ENCODE measurements at places on chromosomes 11 and 22. TPM values are rescaled to one million over a fixed set of nuclear protein-coding genes. Genes with fewer than 3 reads are reported as not detected.
A peak's percentile ranks its signal among the peaks of the same experiment; 100 is the strongest.

GRCh38 chr11:3003396-3004231 lies 11.5 kb upstream of the NAP1L4 start:
- H3K4me1 ChIP-seq: peaks cover 41% of the 10 kb centered on the region
- H3K4me3 ChIP-seq: no peak overlapping the region
- no peaks in the 10 kb centered on the region for H3K27me3 ChIP-seq
- no peak for DNase-seq

- H3K27ac ChIP-seq: no peak overlapping the region
- H3K4me1 ChIP-seq: no peaks in the 10 kb centered on the region
- no peak for DNase-seq
- no peaks in the 10 kb centered on the region for H3K27me3 ChIP-seq
These were observed 655.1 kb upstream of the ARHGAP42 start for GRCh38 chr11:100031973-100032372.

- H3K4me3 ChIP-seq: no peak overlapping the region
- H3K4me1 ChIP-seq: peaks cover 33% of the 10 kb centered on the region
- no peak overlapping the region for H3K27ac ChIP-seq
- H3K27me3 ChIP-seq: no peaks in the 10 kb centered on the region
- DNase-seq: no peak
These were observed 6.2 kb upstream of the PIM3 start for GRCh38 chr22:49954354-49954753.

DNA sequence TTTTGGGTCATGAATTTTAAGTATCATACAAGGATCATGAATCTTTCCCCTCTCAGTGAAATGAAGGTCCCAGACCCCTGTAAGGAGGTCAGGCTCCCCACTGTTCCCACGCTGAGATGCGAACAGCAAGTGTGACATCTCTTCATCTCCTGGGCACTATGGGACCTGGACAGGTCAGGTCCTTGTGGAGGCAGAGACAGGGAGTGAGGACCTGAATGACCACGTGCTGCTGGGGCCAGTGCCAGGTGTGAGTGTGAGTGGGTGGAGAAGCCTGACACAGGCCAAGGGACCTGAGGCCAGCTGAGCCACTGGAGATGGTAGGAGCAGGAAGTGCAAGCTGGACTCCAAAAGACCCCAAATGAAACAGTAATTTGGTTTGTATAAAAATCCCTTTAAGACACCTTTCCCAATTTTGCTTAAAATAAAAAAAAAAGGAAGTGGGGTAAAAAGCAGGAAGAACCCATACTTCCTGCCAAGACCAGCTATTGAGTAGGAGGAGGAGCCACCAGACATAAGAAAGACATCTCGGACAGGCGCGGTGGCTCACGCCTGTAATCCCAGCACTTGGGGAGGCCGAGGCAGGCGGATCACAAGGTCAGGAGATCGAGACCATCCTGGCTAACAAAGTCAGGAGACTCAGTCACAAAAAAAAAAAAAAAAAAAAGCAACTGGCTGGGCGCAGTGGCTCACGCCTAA lies 35.4 kb upstream of the SERPIND1 start:
- peaks cover 28% of the 10 kb centered on the region for H3K36me3 ChIP-seq
- DNase-seq: no peak

DNA sequence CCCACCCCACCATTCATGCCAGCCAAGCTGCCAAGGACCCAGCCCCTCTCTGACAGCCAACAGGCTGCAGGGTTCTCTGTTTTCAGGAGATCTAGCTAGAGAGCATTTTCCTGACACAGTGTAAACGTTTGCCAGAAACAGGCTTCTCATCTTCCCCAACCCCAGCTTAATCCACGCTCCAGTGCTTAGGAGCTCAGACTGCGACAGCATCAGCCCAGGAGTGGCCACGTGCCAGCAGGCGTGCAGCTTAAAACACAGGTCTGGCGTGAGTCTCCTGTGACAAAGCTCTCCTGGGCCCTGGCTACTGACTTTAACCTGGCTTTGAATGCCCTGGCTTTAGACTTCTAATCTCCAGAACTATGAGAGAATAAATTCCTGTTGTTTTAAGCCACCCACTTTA lies 66.6 kb downstream of the GALNT18 start:
- no peak overlapping the region for H3K27ac ChIP-seq
- no peak overlapping the region for H3K4me3 ChIP-seq
- H3K27me3 ChIP-seq: no peaks in the 10 kb centered on the region
- no peaks in the 10 kb centered on the region for H3K36me3 ChIP-seq
- DNase-seq: no peak

DNA sequence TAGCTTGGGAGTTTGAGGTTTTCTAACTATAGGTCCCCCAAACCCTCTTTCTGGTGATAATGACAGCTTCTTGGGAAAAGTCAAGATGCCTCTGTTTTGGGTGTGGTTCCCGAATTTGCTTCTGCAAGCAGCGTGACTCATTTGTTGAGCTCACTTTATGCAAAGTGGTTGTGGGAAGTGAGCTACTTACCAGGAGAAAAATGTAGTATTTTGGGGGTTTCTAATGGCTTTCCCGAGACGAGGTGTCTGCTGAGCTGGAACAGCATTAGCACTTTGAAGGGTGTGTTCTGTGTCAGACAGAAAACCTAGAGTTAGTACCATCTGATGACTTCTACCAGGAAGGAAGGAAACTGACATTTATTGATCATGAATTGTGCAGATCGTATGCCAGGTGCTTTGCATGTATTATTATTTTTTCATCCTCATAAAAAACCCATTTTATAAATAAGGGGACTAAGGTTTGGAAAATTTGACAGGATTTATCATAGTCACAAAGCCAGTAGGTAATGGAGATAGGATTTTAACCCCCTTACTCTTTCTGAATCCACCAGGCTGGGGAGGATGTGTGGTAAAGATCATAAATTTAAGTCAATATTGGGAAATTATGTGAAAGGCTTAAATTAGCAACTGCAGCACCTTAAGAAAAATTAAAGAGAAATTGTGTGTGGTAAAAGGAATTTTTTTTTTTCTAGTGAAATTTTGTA lies 108.8 kb upstream of the CD44 start:
- H3K4me1 ChIP-seq: peaks cover 48% of the 10 kb centered on the region
- no peaks in the 10 kb centered on the region for H3K36me3 ChIP-seq
- peak overlapping the region; percentile 15 for H3K27ac ChIP-seq
- no peaks in the 10 kb centered on the region for H3K27me3 ChIP-seq

GRCh38 chr11:11793073-11793472 lies 48.7 kb upstream of the USP47 start:
- H3K27me3 ChIP-seq: peaks cover 27% of the 10 kb centered on the region
- H3K36me3 ChIP-seq: no peaks in the 10 kb centered on the region
- no peak overlapping the region for H3K4me3 ChIP-seq
- no peak overlapping the region for H3K27ac ChIP-seq
- peaks cover 3% of the 10 kb centered on the region for H3K4me1 ChIP-seq

DNA sequence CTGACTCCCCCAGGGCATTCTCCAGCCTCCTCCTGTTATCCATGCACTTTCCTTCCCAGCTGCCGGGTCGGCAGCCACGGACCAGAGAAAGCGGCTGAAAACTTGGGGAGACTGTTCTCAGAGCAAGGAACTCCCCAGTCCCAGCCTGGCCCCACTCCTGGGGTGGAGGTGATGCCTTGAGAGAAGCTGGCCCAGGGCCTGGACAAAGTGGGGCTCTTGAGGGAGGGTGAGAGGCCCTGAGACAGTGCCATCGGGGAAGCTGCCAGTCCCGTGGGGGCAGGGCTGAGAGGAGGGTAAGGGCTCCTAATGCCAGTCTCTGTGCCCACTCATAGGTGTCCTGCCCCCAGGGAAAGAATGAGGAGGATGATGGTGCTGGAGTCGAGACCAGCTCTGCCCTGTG lies 53.8 kb downstream of the FLRT1 start:
- no peaks in the 10 kb centered on the region for H3K27me3 ChIP-seq
- no peak overlapping the region for H3K4me3 ChIP-seq
- peaks cover 9% of the 10 kb centered on the region for H3K36me3 ChIP-seq
- H3K27ac ChIP-seq: no peak overlapping the region

- DNase-seq: no peak
- H3K4me3 ChIP-seq: no peak overlapping the region
- H3K27ac ChIP-seq: peak overlapping the region; percentile 21
- H3K27me3 ChIP-seq: no peaks in the 10 kb centered on the region
These were observed 12.8 kb downstream of the DGCR2 start for GRCh38 chr22:19109198-19110063.

DNA sequence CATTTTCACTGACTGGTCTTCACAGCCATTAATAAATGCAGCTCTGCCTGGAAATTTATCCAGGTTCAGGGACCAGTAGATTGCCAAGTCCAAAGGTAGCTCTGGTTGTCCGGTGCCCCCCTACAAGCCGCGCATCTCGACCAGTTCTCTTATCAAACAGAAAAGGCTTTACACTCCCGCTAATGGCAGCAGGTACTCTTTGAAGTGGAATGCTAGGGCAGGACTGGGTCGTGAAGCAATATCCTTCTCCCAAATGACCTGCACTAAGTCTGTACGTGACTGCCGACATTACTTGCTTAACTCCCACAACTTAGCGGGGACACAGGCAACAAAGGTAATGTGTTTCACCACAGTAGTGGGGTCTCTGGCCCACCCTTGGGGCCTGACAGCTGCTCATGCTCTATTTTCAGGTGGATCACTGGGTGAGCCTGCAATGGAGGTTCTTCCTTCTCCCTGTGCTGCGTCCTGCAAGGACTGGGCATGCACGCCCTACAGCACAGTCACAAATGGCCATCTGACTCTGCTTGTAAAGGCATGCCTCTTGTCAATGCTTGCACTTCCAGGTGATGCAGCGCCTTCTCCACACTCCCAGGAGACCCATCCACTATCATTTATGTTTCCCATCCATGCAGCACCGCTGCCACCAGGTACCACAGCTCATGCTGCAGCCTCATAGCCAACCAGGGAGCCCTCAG lies 96.1 kb upstream of the CTSC start:
- H3K27ac ChIP-seq: no peak overlapping the region
- no peak overlapping the region for H3K4me3 ChIP-seq
- H3K27me3 ChIP-seq: no peaks in the 10 kb centered on the region
- no peak for DNase-seq
- no peaks in the 10 kb centered on the region for H3K36me3 ChIP-seq

DNA sequence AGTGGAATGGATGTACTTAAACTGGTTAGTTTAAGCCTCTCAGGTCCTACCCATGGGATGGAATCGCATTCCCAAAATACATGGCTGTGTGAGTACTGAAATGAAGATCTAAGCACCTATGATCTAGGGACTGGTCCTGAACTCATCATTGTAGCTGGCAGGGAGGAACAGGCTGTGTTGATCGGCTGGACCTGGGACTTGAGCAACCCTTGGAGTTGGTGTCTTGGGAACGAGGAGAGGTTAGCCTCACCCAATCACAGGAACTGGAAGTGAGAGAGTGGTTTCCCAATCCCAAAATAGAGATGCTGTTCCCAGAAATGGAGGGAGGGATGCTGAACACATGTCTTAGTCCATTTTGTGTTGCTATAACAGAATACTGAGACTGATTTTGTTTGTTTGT lies 16.4 kb upstream of the ASCC2 start:
- no peaks in the 10 kb centered on the region for H3K36me3 ChIP-seq
- no peak for DNase-seq
- no peaks in the 10 kb centered on the region for H3K4me1 ChIP-seq

GRCh38 chr22:46175631-46176030 lies 25.3 kb downstream of the PPARA start:
- H3K27me3 ChIP-seq: no peaks in the 10 kb centered on the region
- no peak overlapping the region for H3K27ac ChIP-seq
- peaks cover 8% of the 10 kb centered on the region for H3K36me3 ChIP-seq
- H3K4me3 ChIP-seq: no peak overlapping the region

DNA sequence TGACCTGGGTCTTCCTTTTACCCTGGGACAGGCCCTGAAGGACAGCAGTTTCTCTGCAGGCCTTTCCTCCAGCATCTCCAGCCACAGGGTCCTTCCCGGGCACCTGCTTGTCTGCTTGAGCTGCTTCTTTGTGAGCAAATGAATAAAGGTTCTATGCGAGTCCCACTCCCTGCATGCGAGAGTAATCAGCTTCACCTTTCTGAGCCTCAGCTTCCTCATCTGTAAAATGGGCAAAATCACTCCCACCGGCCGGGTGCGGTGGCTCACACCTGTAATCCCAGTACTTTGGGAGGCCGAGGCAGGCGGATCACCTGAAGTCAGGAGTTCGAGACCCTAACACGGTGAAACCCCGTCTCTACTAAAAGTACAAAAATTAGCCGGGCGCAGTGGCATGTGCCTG lies 31.1 kb downstream of the IFT27 start:
- no peak overlapping the region for H3K27ac ChIP-seq
- H3K4me1 ChIP-seq: no peaks in the 10 kb centered on the region
- H3K36me3 ChIP-seq: no peaks in the 10 kb centered on the region
- H3K4me3 ChIP-seq: no peak overlapping the region
- no peak for DNase-seq
- peaks cover 71% of the 10 kb centered on the region for H3K27me3 ChIP-seq

GRCh38 chr11:8693010-8693551 lies 10.5 kb downstream of the RPL27A start:
- no peak overlapping the region for H3K4me3 ChIP-seq
- H3K36me3 ChIP-seq: peaks cover 54% of the 10 kb centered on the region
- H3K27me3 ChIP-seq: no peaks in the 10 kb centered on the region
- no peak for DNase-seq
- H3K4me1 ChIP-seq: peaks cover 14% of the 10 kb centered on the region
- H3K27ac ChIP-seq: no peak overlapping the region

GRCh38 chr11:71120471-71120896 lies 131.9 kb downstream of the SHANK2 start:
- no peak overlapping the region for H3K4me3 ChIP-seq
- H3K27me3 ChIP-seq: no peaks in the 10 kb centered on the region
- H3K27ac ChIP-seq: no peak overlapping the region
- H3K36me3 ChIP-seq: peaks cover 16% of the 10 kb centered on the region
- no peaks in the 10 kb centered on the region for H3K4me1 ChIP-seq

- H3K4me3 ChIP-seq: no peak overlapping the region
- H3K4me1 ChIP-seq: no peaks in the 10 kb centered on the region
- DNase-seq: no peak
- H3K27me3 ChIP-seq: no peaks in the 10 kb centered on the region
- no peak overlapping the region for H3K27ac ChIP-seq
- no peaks in the 10 kb centered on the region for H3K36me3 ChIP-seq
These were observed 143.6 kb upstream of the TRPC6 start for GRCh38 chr11:101727451-101727850.

DNA sequence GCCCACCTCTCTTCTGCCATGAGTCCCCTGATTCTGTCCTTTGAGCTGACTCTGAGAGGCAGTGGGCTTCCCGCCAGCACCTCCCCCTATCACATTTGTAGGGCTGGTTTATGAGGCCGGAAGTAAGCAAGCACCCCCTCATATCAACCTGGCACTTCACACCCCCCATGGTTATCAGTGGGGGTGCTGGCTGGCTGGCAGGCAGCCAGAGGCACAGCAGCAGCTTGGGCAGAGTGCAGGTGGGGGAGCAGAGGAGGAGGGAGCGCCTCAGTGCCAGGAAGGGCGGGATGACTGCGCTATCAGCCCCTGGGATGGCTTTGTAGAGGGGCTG lies 22.9 kb upstream of the CHRM4 start:
- no peaks in the 10 kb centered on the region for H3K27me3 ChIP-seq
- no peaks in the 10 kb centered on the region for H3K4me1 ChIP-seq
- DNase-seq: no peak
- no peak overlapping the region for H3K4me3 ChIP-seq

GRCh38 chr22:17802822-17803221 lies 28.6 kb upstream of the BID start:
- no peaks in the 10 kb centered on the region for H3K27me3 ChIP-seq
- no peaks in the 10 kb centered on the region for H3K4me1 ChIP-seq
- peaks cover 17% of the 10 kb centered on the region for H3K36me3 ChIP-seq
- DNase-seq: no peak
- no peak overlapping the region for H3K4me3 ChIP-seq
- peak overlapping the region; percentile 49 for H3K27ac ChIP-seq

The PGA3 gene
- not detected for total RNA-seq

The SPDYC gene
- not detected for total RNA-seq

The ALDH3B1 gene
- total RNA-seq: 41.6 TPM

The OR51A7 gene
- not detected for total RNA-seq

The MYRF gene
- total RNA-seq: 139 TPM

The RFPL3 gene
- not detected for total RNA-seq
